ENCODE measurements at places on chromosomes 7 and 10.

GRCh38 chr7:40723829-40724228, 589.0 kb downstream of the SUGCT start:
- DNase-seq, result no peak

DNA sequence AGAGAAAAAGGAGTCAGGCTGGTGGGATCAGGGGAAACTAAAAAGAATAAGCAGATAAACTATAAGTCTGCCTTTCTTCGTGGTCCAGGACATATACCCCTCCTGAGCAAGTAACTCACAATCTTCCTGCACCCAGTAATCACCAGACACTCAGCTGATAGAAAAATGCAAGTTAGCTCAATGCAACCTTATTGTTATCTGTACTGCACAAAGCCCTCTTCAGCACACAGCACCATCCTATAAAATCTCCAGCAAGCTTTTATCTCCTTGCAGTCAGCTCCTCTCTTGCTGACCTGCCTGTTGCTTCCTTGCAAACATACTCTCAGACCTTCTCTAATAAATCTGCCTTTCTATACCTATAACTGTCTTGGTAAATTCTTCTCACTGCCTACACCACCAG, 6.7 kb downstream of the SLC37A3 start:
- DNase-seq, result no peak

- no peak for DNase-seq
Observed at GRCh38 chr7:120919466-120919865, 31.1 kb upstream of the ING3 start.

DNA sequence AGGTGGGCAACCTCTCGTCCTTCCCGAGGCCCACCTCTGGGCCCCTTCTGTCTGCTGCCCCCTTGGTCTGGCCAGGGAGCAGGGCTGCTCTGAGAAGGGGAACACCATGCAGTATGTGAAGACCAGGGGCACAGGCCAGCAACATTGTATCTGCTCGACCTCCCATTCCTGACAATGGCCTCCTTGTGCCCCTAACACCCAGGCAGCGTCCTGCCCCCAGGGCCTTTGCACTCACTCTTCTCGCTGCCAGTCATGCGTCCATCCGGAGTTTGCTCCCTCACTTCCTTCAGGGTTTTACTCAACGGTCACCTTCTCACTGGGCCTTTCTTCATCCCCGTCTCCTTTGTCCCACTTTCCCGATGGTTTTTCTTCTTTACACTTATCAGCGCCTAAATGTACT, 232.9 kb upstream of the GRB10 start:
- no peak for DNase-seq

GRCh38 chr7:149161241-149161848, 14.1 kb downstream of the ZNF398 start:
- DNase-seq, result no peak

DNA sequence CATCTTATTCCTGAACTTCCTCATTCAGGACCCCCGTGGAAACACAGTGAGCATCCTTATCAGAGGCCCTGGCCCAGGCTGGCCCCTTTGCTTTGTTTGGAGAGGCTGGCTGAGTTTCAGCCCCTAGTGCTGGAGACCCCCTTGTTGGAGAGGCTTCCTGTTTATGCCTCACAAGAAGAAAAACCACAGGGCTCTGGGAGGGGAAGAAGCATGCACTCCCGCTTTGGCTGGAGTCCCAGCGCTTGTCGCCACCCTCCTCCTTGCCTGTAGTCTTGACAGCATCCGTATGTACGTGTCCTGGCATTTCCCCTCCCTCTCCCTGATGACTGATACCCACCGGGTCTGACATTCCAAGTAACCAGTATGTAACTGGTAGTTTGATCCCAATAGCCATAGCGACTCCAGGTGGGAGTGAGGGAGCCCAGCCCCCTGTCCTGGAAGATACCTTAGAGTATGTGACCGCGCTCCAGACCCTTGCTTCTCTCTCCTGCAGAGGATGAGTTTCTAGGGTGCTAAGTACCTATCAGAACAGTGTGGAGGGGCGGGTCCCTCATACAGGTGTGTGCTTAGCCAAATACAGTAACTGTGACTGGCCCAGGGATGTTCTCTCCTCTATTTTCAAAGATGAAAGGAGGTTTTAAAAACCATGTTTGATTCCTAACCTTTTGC, 6.9 kb upstream of the ATP6V0E2 start:
- DNase-seq, result no peak

- no peak for DNase-seq
Observed at GRCh38 chr7:51046103-51046466, 263.4 kb upstream of the GRB10 start.

GRCh38 chr7:150339409-150339809, 2.0 kb downstream of the RARRES2 start:
- no peak for DNase-seq

Data from thyroid gland (tissue), 4 donors.